ENCODE measurements at places on chromosomes 5 and 9.
A peak's percentile ranks its signal among the peaks of the same experiment; 100 is the strongest.

DNA sequence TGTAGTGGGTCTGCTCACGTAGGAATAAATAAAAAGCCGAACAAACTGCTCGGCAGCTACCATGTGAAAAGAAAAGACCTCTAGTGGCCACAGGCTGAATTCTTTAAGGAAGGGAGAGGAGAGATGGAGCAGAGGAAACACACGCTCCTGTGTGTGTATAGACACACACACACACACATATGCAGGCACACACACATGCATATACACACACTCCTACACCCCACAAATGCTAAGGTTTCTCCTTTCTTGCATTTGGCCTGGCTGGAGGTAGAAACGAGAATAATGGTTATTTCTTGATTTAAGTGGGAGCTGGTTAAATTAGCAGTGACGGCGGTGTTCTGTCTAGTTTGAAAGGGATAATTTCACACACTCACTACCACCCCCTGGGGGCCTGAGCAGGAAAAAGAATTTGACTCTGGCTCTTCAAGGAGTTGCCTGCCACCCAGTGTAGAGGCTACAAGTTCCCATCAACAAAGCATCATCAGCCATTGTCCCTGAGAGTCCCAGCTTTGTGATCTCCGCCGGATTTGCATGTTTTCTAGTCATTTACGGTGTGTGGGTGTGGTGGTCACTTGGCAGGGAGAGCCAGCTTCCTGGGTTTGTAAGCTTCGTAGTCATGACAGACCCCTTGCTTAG, at the start of gene INSYN2B:
Gene INSYN2B, minus strand, starts transcription at position 78 of the 636 bp plus-strand sequence. CDS start 96,597 bp downstream, outside the sequence.
- peak; percentile 66 for DNase-seq

DNA sequence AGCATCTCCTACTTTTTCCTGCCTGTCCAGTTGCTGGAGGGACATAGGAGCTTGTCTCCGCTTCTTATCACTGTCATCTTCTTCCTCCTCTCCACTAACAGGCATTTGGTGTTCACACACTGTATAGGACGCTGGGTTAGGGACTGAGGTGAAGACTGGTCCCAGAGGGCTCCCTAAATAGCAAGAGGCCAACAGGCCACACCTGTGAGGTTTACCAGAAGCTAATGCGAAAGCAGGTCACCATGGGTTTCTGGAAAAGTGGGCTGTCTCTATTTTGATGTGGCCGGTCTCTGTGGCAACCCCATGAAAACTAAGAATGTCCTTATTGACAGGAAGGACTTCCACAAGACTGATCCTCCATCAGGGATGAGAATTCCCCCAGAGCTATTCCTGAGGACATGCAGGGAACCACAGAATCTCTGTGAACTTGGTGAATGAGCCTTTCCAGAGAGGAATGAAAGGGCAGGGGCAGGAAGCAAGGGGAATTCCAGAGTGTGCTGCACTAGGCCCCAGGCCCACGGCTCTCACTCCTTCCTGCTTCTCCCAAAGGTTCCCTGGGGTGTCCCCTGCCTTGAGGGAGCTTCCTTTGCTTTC, 61.7 kb downstream of the DAP start:
- DNase-seq, result no peak

DNA sequence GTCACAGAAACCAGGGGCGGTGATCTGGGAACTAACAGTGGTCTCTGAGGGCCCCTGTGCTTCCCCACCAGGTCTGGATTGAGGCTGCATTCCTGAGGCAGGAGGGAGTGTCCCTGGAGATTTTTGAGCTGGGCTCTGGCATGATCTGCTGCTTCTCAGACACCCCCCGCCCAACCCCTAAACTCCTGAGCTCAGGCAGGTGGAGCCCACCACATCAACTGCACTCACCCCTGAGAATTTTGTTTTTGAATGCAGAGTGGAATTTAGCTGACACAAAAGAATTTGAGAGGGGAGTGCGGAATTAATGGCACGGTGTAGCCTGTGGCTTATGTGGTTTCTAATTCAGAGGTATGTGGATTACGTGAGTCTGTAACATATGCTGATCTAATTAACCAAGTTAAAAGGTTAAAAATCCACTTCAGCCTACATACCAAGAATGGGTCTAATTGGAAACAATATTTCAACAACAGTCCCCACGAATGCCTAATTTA, 23.9 kb upstream of the CTSL start:
- no peak for DNase-seq

- no peak for DNase-seq
These were observed 57.2 kb upstream of the FBXW11 start for GRCh38 chr5:172063463-172064235.

- no peak for DNase-seq
These were observed 761 bp downstream of the IL17B start for GRCh38 chr5:149378241-149378820.

DNA sequence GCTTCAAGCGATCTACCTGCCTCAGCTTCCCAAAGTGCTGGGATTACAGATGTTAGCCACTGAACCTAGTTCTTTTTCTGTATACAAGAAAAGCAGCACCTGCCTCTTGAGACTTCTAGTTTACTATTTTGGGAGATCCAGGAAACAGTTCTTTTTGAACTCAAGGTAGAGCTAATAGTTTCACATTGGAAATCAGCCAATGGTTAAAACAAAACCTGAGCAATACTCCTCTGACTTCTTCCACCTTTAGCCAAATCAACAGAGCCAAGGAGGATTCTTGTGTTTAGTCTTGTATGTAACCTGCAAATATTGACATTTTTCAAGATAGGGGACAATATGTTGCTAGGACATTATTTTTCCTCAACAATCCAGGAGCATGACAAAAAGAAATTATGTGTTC, 349.4 kb downstream of the SH3GL2 start:
- DNase-seq, result no peak

DNA sequence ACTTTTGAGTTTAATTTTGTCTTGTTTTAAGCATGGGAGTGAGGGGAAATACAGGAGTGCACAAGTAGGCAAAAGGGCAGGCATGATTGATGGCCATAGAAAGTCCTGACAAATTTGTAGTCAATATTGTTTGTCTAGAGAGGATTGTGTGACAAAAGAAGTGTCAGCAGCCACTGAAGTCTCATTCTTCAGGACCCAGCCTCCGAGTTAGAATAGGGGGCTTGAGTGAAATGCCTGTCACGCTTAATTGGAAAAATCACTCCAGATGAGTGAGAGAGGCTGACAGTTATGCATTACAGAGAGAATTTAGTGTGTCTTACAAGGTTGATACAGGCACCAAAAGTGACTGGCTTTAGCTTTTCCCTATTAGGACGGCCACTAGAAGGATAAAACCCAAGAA, 81.9 kb upstream of the RPS23 start:
- no peak for DNase-seq

GRCh38 chr5:30690931-30691330, 502.6 kb upstream of the CDH6 start:
- no peak for DNase-seq

DNA sequence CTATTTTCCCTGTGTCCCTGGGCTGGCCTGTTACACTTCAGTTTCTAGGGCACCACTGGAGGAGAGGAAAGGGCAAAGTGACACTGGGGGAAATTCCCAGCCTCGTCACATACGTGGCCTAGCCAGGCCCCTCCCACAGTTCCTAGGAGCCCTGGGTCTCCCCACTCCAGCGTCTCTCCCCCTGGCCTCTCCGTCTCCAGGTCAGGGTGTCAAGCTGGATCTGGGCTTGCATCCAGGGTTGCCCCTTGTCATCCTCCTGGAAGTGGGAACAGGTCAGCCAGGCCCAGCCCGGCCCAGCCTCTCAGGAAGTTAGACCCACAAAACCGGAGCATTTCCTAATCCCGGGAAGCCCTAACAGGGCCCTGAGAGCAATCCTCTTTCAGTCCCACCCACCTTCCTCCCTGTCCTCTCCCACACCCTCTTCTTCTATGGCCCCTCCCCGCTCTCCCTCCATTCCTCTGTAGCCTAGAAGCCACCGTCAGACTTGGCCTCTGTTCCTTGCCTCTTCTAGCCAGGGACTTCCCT, 4.7 kb upstream of the TNIP1 start:
- no peak for DNase-seq

- DNase-seq, result peak; percentile 44
These were observed at the start of gene STOM for GRCh38 chr9:121369595-121370265. STOM (minus strand) TSS chr9:121370250; CDS start chr9:121370187, 63 bp downstream.

- DNase-seq, result no peak
These were observed 217.0 kb downstream of the DMRT2 start for GRCh38 chr9:1267141-1267570.

DNA sequence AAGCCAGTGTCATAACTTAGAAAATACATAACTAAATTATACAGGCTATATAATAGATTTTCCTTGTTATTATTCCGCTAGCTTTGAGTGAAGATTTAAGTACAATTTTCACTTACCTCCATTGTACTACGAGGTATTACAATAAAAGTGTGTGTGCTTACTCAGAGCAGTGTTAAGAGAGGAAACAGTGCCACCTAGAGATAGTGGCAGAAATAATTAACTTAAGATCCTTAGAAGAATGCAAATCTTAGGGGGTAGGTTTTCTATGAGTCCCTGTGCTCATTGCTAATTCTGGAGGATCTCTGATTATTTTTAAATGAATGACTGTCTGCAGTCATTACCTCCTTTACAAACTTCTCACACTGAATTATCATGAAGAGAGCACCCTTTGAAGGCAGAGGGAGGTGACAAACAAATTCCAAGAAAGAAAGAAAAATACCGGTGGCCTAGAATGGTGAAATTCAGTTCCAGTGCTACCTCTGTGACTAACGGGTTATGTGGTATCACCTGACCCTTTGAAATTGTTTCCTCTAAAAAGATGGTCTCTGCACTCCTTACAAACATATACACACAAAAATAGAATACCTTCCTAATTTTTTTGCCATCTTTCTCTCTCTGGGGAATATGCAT, 379.8 kb downstream of the TRIM36 start:
- peak; percentile 30 for DNase-seq

DNA sequence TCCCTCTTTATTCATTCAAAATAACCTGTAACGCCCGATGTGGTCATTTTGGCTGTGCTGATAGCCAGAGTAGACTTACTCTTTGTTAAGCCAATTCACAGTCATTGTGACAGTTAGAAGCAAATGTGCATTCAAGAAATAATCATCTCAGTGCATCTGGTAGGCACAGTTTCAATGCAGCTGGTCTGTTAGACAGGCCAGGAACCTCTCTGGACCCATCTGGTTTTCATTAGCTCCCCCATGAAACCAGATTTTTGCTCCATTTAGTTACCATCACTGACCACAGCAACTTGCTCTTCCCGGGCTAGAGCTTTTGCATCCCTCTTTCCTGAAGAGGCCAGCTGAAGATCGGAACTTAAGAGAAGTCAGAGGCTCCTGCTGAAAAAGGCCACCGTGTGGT, 284.2 kb downstream of the NSG2 start:
- no peak for DNase-seq

DNA sequence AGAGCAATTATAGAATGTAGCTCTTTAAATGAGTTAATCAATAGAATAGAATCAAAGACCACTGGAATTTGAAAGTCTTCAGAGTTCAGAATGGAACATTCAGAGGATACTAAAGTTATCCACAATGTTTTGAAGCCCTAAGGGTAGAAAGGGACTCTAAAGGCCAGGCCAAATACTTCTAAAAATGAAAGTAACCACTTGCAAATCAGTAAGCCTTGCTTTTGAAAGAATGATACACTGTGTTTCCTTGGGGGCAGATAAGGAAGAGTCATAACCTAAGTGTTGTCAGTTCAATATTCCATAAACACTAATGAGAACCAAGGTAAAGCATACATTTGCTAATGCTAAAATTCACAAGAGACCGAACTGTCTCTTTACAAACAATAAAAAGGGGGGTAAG, 813.5 kb downstream of the PTPRD start:
- no peak for DNase-seq

GRCh38 chr9:131875828-131876485, 136.1 kb upstream of the RAPGEF1 start:
- DNase-seq, result no peak
